CD4-positive, alpha-beta T cell treated with Interleukin-21 for 1 hour (primary cell): ENCODE measurements at places on chromosomes 16 and 17.

DNA sequence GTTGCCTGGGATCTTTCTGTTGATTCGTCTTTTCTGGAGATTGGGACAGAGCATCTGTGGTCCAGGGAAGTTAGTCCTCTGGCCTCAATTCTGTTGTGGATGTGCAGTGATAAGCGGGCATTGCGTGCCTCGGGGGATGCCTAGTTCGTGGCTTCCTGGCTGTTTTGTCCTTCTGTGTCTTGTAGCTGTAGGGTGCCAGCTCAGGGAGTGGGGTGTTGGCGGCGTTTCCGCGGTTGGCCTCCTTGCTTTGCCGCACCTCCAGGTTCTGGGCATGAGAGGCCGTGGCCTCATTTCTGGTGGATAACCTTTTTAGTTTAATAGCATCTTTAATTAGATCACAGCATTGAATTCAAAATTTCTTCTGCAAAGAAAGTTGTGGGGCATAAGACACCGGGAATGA lies 1.4 kb upstream of the JPT2 start:
- DNase-seq = no peak

- DNase-seq = no peak
Measured at GRCh38 chr17:10162096-10162495, 36.3 kb downstream of the GAS7 start.

DNA sequence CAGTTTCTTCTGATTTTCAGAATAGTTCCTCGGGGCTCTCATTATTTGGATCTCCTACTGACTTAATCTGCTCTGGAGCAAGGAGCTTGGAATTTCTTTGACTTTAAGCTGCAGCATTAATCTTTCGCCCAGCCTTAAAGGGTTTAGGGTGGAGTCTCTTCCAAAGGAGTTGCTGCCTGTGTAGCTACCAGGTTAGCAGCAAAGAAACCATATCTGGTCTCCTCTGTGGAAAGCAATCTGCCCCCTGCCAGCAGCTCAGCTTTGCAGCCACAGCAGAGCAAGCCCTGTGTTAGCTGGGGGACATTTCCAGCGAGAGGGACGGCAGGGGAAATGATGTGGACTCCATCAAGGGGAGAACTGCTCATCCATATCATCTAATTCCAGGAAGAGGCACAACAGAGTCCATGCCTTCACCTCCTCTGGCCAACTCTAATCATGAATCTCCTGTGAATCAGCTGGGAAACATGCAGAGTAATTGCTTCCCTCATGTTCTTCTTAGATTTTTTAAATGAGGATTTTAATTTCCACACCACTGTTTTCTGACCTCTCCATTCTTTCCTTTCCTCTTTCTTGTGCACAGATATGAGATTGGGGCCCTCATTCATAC lies 827.6 kb upstream of the CA10 start:
- no peak for DNase-seq

DNA sequence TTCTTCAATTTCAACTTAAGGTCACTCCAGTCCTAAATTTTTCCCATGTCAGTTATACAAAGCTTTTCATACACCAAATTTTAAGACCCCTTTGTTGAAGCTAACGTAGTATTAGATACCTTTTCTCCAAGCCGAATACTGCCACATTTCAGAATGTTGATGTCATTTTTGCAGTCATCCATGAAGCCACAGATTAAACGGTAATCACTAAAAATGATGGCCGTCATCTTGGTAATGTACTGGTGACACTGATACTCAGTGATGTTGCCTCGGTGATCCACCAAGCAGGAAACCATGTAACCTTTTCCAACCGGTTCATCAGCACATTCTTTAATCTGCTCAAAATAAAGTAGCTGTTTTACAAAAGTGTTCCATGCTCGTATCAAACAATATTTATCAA lies 82.1 kb upstream of the CLEC18B start:
- DNase-seq = no peak
